Activated T-cell treated with anti-CD3 and anti-CD28 coated beads for 24 hours (primary cell): ENCODE measurements at places on chromosomes 16 and 17.

DNA sequence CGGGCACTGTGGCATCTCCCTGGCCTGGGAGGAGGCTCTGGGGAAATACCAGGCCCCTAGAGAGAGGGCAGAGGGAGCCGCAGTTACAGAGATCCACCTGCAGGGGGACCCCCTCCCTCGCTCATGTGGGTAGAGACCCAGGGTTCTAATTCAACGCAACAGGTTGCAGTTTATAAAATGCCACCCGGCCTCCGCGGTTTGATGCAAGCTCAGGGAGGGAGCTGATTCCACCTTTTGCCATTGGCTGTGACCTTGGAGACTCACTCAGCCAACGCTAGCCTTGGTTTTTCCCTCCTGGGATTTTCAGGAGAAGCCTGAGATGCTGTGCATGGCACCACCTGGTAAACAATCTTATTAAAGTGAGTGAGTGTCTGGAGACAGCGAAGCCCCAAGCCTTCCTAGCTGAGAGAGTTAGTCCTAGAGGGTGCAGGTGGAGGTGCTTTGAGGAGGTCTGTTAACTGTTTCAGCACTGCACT is 12.1 kb downstream of the TTLL6 start:
- peak; percentile 59 for DNase-seq

DNA sequence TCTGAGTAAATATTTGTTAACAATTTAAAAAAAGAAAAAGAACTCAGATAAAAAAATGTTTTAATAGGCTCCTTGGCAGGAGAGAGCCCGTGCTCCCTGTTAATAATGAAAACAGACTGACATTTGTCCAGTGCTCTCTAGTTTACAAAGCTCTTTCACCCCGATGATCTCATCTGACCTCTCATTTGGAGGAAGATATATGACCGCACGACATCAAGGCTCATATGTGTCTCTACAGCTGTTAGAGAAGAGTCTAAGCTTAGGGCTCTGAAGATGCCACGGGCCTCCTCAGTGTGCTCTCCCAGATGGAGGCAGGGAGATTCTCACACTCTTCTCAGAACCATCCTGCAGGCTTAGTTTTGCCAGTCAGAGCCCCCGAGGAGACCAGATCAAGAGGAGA is 280.8 kb upstream of the IRX5 start:
- no peak for DNase-seq

DNA sequence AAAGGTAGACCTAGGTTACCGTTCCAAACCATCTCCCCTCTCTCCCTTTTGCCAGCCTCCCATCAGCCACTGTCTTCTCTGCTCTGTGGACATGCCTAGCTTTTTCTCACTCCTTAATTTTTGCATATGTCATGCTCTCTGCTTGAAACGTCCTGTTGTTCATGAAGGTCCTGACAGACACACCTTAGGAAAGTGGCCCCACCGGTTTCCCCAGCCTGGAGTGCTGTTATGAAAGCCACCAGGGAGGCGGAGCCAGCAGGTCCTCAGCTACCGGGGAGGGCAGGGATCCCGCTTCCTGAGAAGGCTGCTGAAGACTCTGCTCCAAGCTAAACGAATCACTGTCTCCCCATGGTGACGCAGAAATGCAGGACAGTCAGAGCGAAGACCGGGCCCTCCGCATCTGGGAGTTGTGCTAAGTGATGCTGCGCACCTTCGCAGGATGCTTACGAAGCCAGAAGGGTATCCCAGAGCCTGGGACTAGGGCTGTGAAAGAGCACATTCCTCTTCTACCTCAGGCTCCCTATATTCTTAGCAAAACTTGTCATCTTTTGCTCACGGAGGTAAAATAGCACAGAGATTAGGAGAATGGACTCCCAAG is 2.3 kb upstream of the SLC16A11 start:
- no peak for DNase-seq

GRCh38 chr17:81694810-81695209 is 8.4 kb upstream of the MRPL12 start:
- no peak for DNase-seq

DNA sequence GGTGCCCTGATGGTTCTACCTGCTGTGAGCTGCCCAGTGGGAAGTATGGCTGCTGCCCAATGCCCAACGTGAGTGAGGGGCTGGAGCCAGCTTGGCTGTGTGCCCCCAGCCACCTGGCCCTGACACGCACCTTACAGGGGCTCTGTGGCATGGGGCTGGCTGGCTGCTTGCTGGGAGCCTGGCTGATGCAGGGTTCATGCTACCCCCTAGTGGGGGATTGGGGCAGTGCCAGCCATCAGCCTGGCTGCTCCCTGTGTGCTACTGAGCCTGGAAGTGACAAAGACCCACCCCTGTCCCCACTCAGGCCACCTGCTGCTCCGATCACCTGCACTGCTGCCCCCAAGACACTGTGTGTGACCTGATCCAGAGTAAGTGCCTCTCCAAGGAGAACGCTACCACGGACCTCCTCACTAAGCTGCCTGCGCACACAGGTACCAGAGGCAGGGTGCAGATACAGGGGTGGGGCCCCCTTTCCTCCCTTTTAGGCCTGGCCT is 5.7 kb downstream of the GRN start:
- peak; percentile 64 for DNase-seq

DNA sequence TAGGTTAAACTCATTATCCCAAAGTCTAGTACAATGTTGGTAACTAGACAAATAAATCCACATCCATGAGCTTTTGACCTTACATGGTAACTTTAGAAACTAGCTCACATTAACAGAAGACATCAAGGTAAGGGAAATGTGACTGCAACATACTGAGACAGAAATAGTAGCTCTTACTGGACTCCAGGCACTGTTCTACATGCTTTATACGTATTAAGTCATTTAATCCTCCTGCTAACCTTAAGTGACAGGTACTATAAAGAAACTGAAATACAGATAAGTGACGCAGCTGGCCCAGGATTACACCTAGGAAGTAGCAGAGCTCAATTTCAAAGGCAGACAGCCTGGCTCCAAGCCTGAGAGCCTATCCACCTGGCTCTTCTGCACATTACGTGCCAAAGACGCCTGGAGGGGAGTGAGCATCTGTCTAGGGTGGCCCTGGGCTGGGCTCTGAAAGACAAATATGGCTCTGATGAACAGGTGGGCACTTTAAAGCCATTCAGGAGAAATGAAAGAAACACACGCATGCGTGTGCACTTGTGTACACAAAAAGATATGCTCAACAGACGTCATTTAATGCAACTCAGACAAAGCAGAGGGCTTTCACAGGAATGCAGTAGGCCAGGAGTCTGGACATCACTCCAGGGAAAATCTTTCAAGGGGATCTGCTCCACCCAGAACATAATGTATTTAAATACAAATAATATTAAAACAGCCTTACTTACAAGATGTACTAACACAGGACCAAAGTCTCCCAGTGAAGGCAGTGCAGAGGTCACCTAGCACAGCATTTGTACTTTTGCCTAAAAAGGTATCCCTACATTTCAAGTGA is 4.4 kb downstream of the ZC3H7A start:
- no peak for DNase-seq

- no peak for DNase-seq
Observed at GRCh38 chr16:57077714-57078113, 14.7 kb upstream of the CPNE2 start.

DNA sequence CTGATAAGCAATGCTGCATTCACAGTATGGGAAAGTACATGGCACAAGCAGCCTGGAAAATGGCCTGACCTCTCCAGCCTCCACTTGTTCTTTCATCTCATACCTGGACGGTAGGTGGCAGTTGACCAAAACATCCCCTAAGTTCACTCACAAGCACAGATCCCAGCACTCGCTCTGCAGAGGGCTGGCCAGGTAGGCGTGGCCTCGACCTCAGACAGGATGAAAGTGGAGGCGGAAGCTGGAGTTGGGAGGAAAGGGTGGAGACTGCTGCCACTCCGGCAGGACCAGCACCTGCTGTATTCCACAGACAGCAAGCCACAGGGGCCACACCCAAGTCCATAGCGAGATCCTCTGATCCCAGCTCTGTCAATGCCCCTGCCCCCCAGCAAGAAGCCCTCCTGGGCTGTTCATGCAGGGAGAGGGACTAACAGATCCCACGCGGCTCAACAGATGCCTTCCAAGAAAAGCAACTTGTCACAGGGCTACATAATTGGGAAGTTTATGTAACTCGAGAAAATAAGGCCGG is 31.3 kb downstream of the ZCCHC14 start:
- no peak for DNase-seq

DNA sequence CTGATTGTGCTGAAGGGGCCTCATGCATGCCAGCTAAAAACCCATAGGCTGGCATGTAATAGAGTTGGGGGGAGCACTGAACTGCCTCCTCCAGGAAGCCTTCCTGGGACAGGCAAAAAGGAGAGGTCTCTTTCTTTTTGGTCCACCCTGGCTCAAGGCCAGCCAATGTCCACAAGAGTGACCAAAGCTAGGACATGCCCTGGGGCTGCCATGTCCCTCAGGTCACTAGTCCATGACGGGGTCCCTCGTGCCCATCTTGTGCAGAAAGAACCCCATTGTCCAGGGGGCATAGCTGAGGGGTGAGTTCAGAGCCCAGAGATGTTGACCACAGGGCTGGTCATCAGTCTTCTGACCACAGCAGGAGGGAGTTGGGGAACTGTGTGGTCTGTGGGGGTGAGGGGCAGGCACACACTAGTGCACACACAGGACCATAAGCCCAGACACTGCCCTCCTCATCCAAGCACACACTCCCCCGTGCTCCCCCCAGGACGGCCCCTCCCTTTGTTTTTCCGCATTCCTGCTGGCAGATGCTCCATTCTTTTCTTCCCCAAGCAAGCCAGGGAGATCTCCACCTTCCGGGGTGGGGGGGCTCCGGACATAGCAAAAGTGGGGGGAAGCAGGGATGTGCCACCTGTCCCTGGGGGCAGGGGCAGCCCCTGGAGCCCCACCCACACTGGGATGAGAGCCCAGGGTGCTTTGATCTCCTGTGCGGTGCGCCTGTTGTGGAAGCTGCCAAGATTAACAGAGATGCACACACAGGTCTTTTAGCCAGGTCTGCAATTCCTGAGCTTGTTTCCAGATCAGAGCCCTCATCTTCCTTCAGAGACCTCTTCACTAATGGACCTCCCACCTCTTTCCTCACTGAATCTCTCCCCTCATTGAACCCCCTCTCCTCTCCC is 25.2 kb upstream of the PHB1 start:
- DNase-seq, result no peak

DNA sequence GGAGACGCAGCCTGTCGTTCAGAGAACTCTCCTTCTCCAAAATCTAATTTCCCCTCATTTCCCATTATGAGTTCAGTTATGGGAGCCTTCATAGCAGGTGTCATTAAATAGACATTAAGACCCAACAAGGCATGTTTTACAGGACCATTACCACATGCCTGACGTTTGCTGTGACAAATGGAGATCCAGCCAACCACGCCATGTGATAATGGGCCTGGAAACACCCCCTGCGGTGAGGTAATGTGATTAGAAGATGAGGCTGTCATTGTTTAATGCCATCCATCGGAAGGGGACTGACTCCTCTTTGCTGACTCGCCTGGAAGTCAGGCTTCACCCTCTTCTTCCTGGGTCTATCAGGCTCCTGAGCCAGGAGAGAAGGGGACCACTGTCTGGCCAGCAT is 76.9 kb downstream of the WSCD1 start:
- DNase-seq, result no peak

DNA sequence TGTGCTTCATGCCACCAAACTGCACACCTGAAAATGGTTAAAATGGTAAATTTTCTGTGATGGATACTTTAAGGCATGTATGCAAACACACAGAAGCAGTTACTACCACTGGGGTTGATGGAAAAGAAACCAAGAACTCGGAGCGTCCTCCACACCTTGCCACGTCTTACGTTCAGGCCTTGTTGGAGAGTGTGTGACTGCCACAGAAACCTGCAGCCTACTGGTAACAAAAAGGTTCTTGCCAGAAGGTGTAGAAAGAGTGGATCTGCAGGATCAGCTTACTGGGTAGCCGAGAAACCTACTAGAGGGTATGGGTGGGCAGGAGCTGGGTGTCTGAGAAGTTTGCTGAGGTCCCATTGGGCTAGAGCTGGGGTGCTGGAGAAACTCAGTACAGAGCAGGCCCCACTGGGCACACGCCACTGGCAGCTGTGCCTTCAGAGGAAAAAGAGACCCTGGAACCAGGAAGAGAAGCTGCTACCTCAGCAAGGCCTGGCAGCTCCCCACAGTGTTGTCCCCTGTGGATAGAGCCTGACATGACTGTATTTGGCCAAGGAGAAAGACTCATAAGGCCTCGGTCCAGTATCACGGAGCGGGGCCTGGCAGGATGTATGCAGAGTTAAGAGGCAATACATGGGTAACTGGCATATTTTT is 204.6 kb downstream of the SEC14L1 start:
- no peak for DNase-seq

GRCh38 chr17:74148901-74149596 is 54.4 kb upstream of the RPL38 start:
- no peak for DNase-seq

DNA sequence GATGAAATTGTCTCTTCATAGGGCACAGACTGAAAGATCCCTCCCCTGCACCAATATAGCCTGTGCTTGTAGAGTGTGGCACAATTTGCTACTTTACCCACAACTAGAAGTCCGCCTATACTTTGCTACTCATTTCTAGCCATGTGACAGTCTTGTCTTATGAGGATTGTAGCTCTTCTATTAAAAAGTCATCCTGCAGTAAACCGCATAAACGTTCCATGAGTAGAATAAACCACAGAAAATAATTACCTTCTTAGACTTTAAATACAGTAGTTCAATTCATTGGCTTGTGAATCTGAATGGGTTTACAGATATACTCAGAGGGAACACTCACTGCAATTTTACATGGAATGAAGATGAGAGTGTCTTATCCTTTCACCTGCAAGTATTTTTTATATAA is 4.4 kb downstream of the KRT27 start:
- DNase-seq, result no peak

GRCh38 chr16:85570213-85570734 is 42.8 kb upstream of the GSE1 start:
- no peak for DNase-seq

- DNase-seq, result no peak
Observed at GRCh38 chr16:20857281-20857680, 42.9 kb downstream of the DCUN1D3 start.

GRCh38 chr16:82386761-82387160 is 216.7 kb upstream of the MPHOSPH6 start:
- DNase-seq, result no peak

DNA sequence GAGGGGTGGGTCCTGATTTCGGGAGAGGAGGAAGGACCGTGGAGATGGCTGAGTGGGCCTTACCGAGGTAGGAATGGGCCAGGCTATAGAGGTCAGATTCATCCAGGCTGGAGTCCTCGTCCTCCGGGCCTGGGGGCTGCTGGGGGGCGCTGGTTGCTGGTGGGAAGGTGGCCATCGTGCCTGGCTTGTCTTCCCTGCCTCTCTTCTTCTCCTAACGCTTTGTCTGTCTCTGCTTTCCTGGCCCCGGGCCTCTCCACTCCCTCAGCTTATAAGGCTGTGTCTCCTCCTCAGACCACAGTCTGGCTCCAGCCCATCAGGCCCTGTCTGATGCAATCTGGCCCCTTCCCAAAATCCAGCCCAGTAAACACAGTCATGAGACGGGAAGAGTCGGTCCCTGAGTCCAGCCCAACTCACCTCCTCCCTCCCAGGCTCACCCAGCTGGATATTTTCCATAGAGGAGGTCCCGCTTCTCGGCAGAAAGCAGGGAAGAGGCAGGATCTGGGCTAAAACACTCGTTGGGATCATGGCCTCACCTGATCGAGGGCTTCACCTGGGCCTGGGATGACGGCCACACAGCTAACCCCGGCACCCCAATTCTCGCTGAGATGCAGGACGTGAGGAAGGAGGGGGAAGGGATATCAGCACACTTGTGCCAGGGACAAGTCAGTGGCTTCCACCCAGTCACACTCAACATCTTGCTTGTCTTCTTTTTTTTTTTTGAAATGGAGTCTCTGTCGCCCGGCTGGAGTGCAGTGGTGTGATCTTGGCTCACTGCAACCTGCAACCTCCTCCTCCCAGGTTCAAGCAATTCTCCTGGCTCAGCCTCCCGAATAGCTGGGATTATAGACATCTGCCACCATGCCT is at the start of gene NUPR1:
Gene NUPR1, minus strand, starts transcription at position 242 of the 864 bp plus-strand sequence. Its CDS starts 67 bp downstream, at position 175.
- no peak for DNase-seq
